ENCODE measurements at places on chromosomes 5 and 9. TPM values are rescaled to one million over a fixed set of nuclear protein-coding genes. Genes with fewer than 3 reads are reported as not detected.

PCDHB4 gene
- total RNA-seq, result 0.22 TPM

SLCO6A1 gene
- total RNA-seq, result not detected

SLC6A7 gene
- not detected for total RNA-seq

OR4F3 gene
- not detected for total RNA-seq

DNA sequence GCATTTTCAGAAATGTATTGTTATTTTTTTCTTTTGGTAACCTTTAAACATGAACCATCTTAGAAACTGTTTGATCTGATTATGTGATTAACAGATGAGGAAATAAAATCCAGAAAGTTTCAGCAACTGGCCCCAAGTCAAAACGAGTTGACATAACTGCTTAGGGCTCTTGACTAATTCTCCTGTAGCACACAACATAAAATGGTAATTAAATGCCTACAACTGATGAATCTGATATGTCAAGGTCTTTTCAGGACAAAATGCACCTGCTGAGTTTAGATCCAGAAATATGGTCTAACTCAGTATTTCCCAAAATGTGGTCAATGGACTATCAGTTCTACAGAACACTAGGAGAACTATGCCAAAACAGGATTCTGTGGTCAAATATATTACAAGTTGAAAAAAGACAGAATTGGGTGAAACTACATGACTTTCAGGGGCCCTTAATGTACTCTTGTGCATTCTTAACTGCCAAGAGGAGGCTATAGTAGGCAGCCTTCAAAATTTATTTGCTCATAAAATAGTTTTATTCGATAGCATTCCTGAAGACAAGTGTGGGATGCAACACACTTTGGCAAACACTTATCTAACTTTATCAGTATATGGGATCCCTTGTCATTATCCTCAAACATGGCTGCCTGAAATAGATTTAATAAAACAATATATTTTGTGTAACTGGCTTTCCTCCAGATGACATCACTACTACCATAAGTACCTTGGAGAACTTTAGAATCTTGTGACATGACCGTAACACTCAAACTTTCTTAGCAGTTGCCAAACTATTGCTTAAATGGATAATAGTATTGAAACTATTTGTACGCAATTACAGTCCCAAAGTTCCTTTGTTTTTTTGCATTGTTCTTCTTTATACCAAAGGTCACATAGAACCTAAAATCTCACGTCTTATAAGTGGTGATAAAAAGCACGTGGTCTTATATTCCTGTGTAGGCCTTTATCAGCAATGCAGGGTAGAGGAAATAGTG is 59.4 kb downstream of the FBN2 start:
- DNase-seq, result no peak

DNA sequence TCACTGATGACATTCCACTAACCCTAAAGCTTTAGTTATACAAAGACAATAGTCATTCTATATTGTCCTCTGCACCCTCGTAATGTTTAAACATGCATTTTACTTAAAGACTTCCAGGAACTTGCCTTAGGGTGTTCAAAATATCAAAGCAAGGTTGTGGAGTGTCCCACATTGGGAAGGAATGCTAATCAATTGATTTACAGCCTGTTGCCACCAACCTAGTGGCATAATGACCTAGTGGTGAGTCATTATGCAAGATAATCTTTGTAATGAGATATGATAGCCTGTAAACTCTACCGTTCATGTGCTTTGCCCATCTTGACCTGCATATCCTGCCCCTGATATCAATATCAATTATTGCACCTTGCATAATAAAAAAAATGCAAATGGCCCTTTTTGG is 542.9 kb downstream of the CDH9 start:
- no peak for DNase-seq

DNA sequence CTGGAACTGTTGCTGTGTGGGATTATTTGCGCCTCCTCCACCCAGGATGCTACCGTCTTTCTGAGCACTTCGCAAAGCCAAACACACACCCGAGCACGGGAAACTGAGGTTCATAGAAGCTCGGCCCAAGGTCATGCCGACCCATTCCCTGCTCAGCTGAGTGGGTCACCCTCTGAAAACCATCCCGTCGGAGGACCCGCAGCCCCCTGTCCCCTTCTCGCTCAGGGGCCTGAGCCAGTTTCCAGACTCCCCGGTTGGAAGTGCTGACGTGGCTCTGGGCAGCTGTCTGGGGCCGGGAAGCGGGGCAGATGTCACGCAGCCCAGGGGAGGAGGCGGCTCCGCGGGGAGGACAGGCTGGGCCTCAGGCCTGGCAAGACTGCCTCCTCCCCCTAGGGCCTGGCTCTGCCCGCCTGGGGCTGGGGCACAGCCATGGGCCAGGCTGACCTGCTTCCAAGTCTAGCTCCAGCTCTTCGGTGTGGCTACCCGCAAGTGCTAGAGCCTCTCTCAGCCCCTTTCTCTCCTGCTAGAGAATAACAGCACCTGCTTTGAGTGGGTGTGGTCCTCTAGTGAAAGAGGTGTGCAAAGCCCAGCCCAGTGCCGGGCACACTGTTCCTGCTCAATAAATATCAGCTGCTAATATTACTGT is 9.9 kb upstream of the CXXC5 start:
- DNase-seq, result peak; percentile 92

GRCh38 chr9:101629636-101630035 is 34.9 kb upstream of the PPP3R2 start:
- no peak for DNase-seq

DNA sequence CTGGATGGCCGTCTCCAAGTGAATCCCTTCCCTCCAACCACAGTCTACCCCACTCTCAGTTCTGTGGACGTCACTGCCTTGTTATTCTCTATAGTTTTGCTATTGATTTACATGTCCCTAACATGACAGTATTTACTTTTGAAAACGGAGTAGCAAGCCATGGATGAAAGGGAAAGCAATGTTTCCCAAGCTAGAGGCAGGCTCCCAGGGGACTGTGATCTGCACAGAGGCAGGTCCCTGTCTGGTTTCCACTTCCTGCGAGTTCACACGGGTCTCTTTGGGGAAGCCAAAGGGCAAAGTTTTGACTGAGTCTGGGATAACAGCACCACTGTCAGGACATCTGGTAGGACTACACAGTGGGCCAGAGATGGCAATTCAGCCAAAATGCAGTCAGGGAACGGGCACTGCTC is 12.7 kb downstream of the C9orf153 start:
- no peak for DNase-seq

All from GM23248 (cell line).